Suppressor macrophage treated with lipopolysaccharide for 1 hour (primary cell): ENCODE measurements at places on chromosomes 5 and 9.

DNA sequence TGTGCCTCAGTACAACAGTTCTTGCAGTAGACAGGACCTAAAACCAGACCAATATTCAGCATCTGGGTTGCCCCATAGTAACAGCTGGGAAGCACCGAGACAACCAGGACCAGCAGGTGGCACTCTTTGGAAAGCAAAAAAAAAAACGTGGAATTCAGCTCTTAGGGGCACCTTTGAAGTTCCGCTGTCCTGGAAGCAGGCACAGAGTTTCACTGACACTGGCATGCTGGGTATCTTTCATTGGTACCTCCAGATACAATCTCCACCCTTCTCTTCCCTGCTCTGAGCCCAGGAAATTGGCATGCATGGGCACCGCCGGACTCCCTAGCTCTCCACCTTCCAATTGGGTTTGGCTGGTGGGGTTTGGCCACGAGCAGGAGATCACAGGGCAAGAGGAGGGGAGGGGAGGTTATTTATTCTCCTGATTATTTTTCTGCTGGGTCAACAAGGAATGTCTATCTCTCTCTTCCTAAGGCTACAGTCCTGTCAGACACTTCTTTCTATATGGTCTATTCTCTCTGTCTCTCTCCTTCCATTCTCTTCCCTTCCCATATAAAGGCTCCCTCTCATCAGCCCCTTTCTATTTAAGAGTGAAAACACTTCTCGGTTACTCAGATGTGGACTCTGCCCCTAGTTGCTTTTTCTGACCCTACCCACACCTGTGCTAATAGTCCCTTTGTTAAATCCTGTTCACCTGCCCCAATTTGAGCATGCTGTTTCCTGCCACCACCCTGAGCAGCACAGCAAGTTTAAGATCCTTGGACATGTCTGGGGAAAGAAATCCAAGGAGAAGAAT lies 1.9 kb upstream of the IDNK start:
- peak; percentile 65 for DNase-seq

DNA sequence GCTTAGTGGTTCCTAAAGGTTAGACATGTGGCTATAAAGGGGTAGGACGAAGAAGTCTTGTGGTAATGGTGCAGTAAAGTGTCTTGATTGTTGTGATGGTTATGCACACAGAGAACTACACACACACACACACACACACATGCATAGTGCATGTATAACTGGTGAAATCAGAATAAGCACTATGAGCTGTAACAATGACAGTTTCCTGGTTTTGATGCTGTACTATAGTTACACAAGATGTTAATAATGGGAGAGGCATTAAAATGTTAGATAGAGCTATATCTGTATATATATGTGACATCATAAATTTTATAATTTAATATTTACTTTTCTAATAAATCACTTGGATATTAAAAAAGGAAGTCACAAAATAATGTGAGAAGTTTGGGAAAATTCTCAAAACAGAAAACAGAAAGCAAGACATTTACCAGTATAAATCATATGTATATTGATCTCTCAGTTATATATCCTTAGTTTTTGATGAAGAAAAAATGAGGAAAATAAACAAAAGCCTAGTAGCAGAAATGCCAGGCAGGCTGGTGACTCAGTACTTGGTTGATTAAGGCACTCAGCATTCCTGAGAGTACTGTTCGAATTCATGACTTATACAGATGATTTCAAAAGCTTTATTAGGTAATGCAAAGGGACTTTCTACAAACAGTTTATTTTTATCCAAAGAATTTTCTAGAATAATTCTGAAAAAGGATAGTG lies 350.5 kb upstream of the DAB2 start:
- peak; percentile 25 for DNase-seq

GRCh38 chr5:87313216-87313615 lies 45.5 kb downstream of the RASA1 start:
- peak; percentile 59 for DNase-seq

GRCh38 chr9:109733690-109734089 lies 46.3 kb upstream of the PALM2AKAP2 start:
- peak; percentile 43 for DNase-seq

GRCh38 chr5:82421119-82421518 lies 143.0 kb upstream of the RPS23 start:
- no peak for DNase-seq

GRCh38 chr5:166433679-166434078 lies 1857.8 kb upstream of the WWC1 start:
- no peak for DNase-seq

- no peak for DNase-seq
These were observed 123.7 kb upstream of the ANKRD55 start for GRCh38 chr5:56356836-56357160.

DNA sequence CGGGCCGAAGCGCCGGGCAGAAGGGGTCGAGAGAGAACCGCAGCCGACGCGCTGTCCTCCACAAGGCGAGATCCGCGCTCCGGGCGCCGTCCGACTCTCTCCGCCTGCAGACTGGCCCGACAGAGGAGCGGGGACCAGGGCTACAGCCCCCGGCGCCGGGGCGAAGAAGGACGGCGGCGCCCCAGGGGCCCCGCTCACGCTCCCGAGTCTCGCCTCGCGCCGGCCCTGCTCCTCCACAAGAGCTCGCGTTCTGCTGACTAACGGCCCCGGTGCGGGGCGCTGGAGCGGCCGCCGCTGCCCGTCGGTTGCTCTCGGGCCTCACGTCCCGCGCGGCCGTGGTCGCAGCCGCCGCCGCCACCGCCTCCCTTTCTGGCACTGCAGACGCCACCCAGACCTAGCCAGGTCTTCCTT lies 338 bp downstream of the ABHD17B start:
- no peak for DNase-seq
